ENCODE measurements at places on chromosomes 5 and 9.

DNA sequence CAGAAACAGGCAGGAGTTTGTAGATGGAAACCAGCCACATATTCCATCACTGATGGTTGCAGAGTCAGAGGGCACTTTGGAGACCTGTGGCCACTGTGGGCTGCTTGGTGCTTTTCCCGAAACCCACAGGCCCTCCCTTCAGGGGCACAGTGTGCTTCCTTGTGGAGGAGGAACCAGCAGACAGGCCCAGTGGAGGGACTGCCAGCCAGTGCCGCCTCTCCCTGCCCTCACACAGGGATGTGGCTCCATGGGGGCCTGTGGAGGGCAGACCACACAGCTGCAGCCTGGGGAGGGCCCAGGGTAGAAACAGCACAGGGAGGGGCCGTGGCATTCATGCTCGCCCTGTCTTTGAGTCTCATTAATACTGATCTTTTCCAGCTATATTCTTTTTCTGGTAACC lies 35.2 kb downstream of the CEP72 start:
- no peak for DNase-seq

GRCh38 chr9:125694478-125694877 lies 12.5 kb downstream of the MAPKAP1 start:
- no peak for DNase-seq

- no peak for DNase-seq
Measured at GRCh38 chr5:104859437-104859836, 1296.8 kb upstream of the NUDT12 start.

DNA sequence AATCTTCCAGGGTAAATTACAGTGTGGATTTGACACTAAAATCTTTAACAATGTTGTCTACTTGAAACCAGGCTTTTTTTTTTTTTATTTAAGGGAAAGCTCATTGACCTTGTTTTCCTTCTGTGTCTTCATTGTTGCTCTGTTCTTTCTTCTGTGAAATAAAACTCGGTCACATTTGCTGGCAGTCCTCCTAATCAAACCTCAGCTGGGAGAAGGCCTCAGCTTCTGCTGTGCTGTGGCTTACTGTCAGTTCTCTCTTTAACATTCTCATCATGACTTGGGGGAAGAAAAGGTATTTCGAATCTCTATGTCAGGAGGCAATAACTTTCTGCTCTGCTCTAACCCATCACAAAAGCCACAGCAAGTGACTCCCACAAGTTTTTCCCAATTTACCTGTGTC lies 268.9 kb downstream of the ZNF608 start:
- DNase-seq = no peak

- DNase-seq = no peak
Measured at GRCh38 chr5:17103461-17103860, 114.0 kb upstream of the BASP1 start.

DNA sequence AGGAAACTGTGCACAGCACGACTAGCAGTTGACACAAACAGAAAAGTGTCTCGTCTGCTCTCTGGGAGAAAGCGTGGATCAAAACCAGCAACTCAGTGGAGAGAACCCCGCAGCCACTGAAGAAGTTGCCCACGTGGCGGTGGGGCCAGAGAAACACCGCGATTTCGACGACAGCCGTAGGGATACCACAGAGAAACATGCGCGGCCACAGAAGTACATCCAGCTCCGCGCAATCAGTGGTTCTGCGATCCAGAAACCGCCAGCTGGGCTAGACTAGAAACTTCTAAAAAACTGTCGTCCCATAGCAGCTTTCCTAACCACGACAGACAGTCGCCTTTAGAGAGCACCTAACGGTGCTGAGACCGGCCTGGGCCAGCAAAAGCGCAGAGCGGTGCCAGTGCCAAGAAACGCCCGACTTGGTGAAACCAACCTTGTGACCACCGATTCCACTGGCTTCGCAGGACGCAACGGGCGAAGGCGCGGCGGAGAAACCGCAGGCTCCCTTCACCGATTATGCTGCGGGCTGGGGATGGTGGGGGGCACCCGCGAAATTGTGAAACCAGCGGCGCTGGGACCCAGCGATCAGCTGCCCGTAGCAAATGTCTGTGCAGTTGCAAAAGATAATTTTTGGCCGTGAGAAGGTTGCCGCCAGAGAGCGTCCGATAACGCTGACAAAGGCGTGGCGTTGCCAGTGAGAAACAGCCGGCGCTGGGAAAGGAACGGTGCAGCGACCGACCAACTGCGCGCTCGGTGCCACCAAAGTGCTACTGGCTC lies 2.7 kb upstream of the ANXA2R start:
- DNase-seq = peak; percentile 84

GRCh38 chr9:115680231-115680630 lies 473.4 kb upstream of the PAPPA start:
- no peak for DNase-seq

- no peak for DNase-seq
Measured at GRCh38 chr9:137437691-137438590, 3.2 kb downstream of the ENTPD8 start.

GRCh38 chr9:132372177-132373095 lies 17.6 kb upstream of the SETX start:
- no peak for DNase-seq
